ENCODE measurements at places on chromosomes 13 and 19.

DNA sequence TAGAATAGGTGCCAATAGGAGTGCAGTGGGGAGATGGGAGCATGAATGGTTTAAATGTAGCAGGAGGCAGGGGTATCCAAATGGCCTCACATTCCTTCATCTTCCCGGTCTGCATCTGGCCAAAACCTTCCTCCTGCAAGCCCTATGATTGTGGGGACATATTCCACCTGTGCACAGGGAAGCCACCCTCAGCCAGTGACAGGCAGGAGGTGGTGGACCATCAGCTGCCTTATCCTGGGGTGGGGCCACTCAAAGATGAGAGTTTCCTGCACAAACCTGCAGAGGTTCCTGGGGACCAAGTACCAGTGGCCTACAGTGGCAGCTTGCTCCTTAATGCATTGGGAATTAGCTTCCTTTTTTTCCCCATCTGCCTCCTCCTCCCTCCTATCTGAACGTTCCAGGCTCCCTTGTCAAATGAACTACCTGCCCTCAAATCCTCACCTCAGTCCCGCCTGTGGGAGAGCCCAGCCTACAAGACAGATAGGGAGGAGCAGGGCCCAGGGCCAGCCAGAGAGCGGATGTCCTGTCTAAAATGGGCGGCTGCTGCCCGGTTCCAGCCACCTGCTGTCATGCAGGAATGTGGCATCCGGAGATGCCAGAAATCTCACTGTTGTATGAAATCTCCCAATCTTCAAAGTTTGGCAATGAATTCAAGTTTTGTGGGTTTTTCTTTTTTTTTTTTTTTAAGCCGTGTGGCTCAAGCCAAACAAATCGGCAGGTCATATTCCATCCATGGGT is 85.0 kb downstream of the TSHZ3 start:
- no peak for DNase-seq

DNA sequence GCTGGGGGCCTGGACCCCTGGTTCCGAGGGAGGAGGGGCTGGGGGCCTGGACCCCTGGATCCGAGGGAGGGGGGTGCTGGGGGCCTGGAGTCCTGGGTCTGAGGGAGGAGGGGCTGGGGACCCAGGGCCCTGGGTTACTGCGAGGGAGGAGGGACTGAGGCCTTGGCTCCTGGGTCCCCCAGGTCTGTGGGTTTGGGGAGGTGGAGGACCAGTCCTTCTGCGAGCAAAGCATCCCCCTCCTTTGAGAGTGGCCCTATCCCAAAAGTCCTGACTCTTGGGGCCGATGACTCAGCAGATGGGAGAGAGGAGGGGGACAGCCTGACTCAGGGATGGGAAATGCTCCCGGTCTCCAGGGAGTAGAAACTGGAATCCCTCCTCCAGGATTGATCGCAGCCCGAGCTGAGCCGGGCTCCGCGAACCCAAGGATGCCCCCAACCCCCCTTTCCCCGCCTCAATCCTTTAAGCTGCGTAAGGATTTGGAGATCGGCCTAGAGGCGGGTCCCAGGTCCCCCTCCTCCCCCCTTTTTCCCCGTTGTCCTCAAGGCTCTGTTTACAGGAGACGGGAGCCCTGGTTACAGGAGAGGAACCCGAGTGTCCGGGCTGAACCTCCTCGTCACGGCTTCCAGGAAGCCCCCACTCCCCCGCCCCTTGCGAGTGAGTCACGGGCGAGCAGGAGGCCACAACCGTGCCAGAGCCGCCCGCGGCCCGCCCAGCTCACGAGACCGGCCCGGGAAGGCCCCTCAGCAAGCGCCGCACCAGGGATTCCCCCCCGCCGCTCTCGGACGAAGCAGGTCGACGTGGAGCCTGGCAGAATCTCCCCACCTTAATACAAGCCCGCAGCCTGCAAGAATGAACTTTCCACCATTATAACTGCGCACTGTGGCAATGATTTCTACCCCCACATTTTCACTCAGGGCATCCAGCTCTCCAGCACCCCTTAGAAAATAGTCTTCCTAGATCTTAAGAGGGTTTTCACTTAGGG is 3.0 kb upstream of the ZFP36 start:
- peak; percentile 70 for DNase-seq

- no peak for DNase-seq
Observed at GRCh38 chr19:5903056-5903623, 450 bp downstream of the NDUFA11 start.

- DNase-seq, result no peak
Observed at GRCh38 chr13:87207280-87208003, 463.7 kb upstream of the SLITRK5 start.

DNA sequence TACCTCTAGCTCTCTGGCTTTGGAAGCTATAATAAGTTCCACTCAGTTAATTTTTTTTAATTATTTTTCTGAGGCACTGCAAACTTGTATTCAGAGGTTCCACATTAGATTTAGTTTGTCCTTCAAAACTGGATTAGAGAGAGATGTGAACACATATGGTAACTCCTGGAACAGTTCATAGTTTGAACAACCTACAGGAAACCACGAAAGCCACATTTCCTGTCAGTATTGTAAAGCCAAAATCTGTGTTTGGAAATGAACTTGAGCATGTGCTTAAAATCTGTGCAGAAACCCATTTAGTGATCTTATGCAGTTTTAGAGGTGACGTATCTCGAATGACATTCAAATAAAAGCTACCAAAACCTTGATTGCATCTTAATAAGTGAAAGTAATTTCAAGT is 1952.0 kb downstream of the OLFM4 start:
- DNase-seq, result no peak

DNA sequence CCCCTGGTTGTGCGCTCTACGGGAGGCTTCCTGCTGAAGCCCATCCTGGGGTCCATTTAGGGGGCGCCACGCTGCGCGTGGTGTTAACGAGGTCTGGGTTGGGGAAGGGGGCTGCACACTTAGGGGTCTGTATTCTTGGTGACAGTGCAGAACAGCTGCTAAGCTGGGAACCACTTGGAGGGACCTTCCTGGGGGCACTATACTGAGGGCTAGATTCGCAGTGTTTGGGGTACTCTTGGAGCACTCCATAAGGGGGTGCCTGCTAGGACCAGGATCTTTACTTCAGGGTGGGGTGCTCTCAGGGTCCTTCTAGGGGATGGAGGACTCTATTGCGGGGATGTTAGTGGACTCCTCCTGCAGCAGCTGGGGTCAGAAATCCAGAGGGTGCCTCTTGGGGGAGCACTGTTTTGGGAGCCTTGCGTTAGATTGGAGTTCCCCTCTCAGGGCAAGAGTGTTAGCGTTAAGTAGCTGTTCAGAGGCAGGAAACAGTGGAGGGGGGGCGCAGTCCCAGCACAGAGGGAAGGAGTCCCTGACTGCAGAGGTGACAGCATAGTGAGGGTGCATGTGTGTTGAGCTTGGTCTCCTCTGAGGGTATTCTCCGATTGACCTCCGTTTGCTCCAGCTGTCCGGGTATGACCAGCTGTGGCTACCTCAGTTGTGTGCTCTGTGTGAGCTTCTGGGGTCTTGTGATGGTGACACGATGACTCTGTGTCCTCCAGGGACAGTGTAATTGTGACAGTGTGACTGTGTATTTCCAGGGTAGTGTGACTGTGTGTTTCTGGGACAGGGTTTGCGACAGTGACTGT is 1.1 kb downstream of the PDE4A start:
- no peak for DNase-seq

DNA sequence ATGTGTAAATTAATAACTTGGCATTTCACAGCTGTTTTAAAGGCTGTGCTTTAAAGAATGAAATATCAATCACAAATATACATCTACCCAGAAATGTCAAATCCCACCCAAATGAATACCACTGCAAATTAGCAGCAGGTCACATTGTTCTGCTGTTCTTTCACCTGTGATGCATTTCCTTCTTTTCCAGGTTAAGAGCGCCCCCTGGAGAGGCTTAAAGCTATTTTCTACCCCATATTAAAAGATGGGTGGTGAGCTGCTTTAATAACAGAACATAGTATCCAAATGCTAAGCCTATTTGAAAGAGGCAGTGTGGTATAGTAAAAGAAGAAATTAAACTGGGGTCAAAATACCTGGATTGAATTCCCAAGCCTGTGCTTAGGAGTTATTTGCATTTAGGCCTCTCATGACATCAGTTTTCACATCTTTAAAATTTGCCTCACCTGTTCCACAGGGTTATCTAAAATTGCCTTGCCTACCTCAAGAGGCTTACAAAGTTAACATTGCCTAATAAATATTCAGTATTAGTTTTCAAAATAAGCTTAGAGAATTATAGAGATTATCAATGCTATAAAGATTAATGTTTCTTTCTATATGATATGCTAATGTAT is 396.9 kb upstream of the SLITRK5 start:
- no peak for DNase-seq

DNA sequence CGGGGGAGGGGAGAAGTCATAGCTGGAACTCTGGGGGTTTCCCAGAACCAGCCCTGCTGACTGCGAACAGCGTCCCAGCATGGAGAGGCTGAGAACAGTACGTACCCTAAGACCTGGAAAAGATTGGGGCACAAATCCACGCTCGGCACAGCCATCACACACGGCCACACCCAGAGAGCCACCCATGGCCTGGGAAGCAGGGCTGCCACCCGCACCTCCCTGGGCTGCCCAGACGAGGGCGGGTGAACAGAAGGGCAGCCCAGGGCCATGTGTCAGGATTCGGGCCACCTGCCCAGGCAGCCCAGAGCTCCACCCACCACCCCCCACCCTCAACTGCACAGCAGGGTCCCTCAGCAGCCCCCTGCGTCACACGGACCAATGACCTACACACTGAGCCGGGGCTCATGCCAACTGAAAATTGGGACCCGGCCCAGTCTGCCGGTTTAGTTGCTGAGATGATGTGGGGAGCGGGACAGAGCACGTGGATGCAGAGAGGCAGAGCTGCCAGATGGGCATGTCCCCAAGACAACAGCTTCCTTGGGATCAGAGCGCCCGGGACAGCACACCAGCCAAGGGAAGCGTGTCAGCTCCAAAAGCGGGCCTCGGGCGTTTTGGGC is 8.5 kb downstream of the UBXN6 start:
- no peak for DNase-seq

DNA sequence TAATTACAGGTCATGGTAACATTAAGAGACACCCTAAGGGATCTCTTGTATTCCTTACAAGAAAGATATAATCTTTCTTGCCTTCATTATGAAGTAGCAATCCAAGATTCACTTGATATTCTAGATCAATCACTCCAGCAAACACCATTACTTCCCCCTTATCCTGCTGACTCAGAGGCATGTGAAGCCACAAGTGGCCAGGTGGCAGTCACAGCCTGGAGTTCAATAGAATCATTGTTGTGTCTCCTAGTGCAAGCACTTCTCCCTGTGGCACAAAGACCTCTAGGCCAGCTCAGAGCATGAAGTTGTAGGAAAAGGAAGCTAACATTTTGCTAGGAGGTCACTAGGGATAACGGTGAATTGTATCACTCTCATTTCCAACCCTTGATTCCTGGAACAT is 864.3 kb upstream of the ATXN8OS start:
- DNase-seq, result no peak

DNA sequence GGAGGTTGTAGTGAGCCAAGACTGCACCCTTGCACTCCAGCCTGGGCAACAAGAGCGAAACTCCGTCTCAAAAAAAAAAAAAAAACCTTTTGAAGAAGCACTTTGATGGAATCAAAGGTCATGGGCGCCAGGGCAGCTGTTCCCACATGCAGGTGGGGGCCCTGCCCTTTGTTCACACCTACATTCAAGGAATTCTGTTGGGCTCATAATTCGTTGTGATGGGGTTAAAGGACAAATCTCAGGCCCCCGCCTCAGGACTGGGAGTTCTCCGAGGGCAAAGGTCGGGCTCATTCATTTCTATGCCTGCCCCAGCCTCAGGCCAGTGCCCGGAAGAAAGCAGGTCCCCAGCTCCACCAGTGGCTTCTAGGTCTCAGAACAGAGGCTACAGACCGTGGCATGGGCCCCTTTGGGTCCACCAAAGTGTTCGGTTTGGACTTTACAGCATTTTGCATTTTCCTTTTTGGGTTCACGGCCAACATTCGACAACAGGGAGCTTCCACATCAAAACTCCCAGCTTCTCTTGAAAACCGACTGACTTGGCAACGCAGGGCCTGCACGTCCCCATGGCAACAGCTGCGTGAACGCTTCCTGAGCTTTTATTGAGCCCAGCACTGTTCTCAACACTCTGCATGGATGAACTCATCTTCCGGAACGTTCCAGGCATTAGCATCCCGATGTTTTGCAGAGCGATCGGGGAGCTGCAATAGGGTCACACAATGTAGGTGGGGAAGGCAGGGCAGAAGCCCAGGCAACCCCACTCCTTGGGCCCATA is 10.1 kb upstream of the GTF2F1 start:
- no peak for DNase-seq

DNA sequence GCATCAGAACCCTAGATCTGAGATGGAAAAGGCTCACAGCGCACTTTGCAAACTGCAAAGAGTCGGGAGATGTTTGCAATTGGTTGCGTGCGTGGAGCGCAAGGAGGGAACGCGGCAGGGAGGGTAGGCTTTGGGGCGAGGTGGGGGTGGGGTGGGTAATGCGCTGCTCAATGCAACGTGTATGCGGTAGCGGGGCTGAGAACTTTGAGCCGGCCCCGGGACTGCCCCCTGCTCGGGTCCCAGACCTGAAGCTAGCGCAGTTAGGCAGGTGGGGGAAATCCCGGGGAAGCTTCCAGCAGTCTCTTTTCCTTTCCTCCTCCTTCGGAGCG is 971 bp downstream of the FOSB start:
- DNase-seq, result no peak

DNA sequence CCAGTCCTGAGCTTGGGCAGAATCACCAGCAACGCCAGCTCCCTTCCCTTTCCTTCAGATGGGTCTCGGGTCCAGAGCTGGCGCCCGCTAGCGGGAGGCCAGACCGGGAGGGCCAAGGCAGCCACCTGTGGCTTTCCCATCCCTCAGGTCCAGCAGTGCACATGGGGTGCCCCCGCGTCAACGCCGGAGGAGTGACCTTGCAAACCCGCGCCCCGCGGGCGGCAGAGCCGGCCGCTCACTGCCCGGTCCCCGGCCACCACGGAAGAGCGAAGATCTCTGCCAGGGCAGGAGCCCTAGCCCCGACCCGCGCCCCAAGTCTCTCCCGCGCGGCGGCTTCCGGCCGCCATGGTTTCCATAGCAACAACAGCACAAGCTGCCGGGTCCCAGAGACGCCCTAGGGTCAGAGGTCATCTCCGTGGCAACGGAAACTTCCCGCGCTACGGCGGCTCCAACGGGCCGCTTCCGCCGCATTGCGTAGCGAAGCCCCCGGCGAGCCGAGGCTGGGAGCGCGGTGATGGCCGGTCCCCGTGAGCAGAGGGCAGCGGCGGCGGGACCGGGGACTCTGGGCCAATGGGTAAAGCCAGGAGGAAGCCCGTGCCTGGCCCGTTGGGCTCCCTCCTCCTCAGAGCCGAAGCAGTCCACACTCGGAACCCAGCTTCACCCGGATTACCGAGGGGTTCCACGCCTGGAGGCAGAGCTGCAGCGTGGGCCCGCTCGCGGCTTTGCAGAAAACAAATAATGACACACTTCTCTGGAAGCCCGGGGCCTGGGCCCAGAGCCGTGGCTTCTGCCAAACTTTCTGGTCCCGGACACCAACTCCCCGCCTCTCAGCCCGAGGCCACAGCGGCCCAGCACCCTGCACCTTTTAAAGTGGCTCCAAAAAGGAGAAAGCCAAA is 7.4 kb downstream of the FGF14 start:
- peak; percentile 80 for DNase-seq

- no peak for DNase-seq
Observed at GRCh38 chr13:94590744-94591143, 5.2 kb downstream of the TGDS start.
